ENCODE measurements at places on chromosomes 6 and 20. TPM values are rescaled to one million over a fixed set of nuclear protein-coding genes. Genes with fewer than 3 reads are reported as not detected.

Gene TMEM151B
- 0.12 TPM for total RNA-seq

Gene SLC26A8
- total RNA-seq, result not detected

Gene GNRH2
- not detected for total RNA-seq

DNA sequence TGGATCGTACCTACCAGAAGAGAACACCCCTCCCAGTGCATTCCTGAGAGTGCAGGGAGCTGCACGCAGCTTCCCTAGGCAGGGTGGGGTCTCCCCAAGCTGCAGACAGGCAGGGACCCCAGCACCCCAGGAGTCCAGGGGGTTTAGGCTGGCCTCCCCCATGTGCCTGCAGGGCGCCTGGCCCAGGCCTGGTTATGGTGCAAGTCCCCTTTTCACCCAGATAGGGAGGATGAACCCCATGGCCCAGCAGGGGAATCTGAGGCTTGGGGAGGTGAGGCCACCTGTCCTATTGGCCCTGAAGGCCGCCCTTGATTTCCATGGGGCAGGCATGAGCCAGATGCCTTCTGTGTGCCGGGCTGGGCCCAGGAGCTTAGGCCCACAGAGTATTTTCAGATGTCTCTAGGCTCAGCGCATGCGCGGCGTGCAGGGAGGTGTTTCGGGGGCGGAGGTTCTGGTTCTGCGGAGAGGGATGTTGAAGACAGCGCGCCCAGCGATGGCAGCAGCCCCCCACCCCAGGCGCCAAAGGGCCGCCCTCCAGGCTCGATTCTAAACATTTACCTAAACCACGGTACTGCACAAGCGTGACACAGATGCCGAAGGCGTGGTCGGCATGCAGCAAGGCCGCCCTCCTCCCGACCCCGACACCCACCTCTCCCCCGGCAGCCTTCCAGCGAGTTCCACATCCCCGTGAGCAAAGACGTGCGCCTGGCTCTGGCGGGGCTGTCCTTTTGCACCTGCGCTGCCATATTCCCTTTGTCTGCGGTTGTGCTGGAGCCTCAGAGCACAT, 29.4 kb downstream of the COL20A1 start:
- peak; percentile 2 for DNase-seq
- H3K27me3 ChIP-seq, result peaks cover 4% of the 10 kb centered on the region
- H3K27ac ChIP-seq, result no peak overlapping the region
- no peaks in the 10 kb centered on the region for H3K4me1 ChIP-seq

DNA sequence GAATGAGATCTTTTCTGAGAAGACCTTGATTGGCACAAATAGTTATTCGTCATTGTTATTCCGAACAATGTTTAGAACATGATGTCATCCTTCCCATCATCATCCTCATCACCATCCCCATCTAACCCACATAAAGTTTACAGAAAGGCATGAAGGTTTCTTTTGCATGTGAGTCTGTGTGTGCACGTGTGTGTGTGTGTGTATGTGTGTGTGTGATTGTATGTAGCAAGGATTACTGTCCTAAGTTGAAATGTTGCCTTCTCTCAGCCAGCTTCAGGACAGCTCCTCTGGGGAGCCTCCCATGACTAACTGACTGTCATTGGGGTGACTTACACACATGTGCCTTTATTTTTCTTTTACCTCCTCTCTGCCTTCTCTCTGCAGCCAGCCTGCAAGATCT, 113.5 kb downstream of the SLC22A3 start:
- no peaks in the 10 kb centered on the region for H3K4me1 ChIP-seq
- no peak overlapping the region for H3K27ac ChIP-seq
- H3K27me3 ChIP-seq, result no peaks in the 10 kb centered on the region

All from pancreas (tissue), 10 donors.